Parietal lobe (tissue), 2 donors: ENCODE measurements at places on chromosomes 1 and 21. TPM values are rescaled to one million over a fixed set of nuclear protein-coding genes. Genes with fewer than 3 reads are reported as not detected.

Gene LMX1A
- 0.31 TPM for total RNA-seq

Gene MAP3K21
- total RNA-seq, result 6.6 TPM

Gene RIMKLA
- total RNA-seq, result 32.6 TPM

Gene MRTO4
- 27.9 TPM for total RNA-seq

Gene IRF6
- total RNA-seq, result not detected

Gene IQGAP3
- total RNA-seq, result 5.9 TPM

Gene C1QA
- 4.7 TPM for total RNA-seq

Gene PTAFR
- 1.6 TPM for total RNA-seq

Gene KRTAP13-2
- not detected for total RNA-seq

Gene SRSF10
- total RNA-seq, result 187 TPM

Gene MYOC
- total RNA-seq, result not detected

Gene KPRP
- not detected for total RNA-seq
